LNCaP clone FGC (cell line): ENCODE measurements at places on chromosomes 13 and 19.

DNA sequence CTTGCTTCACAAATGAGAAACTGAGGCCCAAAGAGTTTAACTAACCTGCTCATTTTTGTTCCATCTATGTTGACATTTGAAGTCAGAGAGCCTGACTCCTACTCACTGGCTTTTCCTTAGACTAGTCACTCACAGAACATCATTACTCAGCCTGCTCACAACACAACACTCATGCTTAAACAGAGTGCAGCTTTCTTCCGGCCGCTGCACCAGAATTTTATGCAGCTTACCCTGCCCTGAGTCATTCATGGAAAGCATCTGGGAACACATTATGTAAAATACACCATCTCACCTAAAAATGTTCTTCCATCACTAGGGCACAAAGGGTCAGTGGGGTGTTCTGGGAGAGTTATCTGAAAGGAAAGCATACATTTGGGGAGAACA is 303.4 kb downstream of the SPRY2 start:
- no peak for DNase-seq

- peak; percentile 77 for DNase-seq
Measured at GRCh38 chr13:27549406-27549981, 70.8 kb downstream of the LNX2 start.

- DNase-seq: no peak
Measured at GRCh38 chr13:45787346-45787745, 64.2 kb downstream of the SIAH3 start.

DNA sequence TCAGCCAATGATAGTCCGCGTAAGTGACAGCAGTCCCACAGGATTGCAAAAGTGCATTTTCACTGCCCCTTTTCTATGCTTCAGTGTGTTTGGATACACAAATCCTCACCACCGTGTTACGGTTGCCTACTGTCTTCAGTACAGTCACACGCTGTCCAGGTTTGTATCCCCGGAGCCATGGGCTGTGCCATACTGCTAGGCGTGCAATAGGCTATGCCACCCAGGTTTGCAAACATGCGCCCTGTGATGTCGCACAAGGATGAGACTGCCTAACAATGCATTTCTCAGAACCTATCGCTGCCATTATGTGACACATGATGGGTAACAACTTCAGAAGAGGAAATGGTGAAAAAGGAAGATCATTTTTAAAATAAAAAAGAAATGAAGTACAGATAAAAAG is 16.8 kb upstream of the ADPRHL1 start:
- DNase-seq: no peak

- no peak for DNase-seq
Measured at GRCh38 chr13:110696776-110697175, 9.1 kb downstream of the CARS2 start.

DNA sequence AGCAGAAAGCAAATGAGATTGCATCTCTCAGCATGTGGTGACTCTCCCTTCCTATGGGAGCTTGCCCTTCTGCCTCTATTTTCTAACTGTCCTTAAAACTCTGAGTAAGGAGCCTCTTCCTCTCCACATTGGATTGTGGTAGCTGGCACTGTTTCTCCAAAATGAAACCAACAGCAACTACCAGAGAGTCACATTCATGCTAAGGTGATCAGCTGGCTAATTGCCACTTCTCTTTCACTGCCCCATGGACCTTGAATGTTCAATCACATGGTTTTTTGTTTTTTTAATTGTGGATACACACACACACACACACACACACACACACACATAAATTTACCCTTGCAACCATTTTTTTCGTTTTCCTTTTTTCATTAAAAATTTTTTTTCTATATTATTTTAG is 154.7 kb upstream of the TSC22D1 start:
- no peak for DNase-seq

- DNase-seq: no peak
Measured at GRCh38 chr19:1089126-1089771, 5.9 kb downstream of the POLR2E start.

DNA sequence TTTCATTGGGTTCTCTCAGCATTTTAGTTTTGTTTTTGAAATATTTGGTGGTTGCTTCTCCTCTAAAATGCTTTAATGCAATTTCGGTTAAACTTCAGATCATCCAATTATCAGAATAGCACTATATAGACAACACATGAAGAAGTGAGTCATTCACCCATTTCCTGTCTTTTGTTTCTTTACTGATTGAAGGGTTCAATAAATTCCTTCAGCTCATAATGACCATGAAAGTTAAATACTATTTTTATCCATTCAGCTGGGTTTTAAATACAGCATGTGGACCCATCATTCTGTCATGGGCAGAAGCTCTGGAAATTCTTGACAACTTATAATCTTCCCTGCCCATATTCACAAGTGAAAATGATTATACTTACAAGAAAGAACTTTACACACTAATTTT is 187.2 kb downstream of the ITGBL1 start:
- no peak for DNase-seq

- DNase-seq: no peak
Measured at GRCh38 chr13:97464561-97464960, 30.6 kb downstream of the RAP2A start.

- DNase-seq: no peak
Measured at GRCh38 chr19:41339936-41340335, 13.8 kb downstream of the TGFB1 start.

DNA sequence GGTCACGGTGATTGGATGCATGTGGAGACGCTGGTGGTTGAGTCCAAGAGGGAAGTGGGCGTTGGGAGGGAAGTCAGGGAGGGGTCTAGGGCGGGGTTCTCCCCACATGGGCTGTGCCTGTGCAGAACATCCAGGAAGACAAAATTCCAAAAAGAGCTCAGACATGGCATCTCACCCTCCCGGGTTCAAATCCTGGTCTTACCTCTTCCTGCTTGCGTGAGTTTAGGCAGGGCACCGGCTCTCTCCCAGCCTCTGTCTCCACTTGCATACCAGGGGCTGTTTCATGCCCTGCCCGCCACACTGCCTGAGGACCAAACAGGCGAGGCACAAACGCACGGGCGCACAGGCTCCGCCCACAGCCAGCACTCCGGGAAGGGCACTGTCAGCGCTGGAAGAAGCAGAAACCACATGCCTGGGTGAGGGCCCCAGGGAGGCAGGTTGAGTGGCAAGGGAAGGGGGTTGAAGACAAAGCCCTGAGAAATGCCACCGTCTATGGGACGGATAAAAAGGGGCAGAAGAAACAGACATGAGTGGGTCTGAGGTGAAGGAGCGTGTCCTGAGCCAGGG is 123.6 kb upstream of the SOX1 start:
- no peak for DNase-seq

DNA sequence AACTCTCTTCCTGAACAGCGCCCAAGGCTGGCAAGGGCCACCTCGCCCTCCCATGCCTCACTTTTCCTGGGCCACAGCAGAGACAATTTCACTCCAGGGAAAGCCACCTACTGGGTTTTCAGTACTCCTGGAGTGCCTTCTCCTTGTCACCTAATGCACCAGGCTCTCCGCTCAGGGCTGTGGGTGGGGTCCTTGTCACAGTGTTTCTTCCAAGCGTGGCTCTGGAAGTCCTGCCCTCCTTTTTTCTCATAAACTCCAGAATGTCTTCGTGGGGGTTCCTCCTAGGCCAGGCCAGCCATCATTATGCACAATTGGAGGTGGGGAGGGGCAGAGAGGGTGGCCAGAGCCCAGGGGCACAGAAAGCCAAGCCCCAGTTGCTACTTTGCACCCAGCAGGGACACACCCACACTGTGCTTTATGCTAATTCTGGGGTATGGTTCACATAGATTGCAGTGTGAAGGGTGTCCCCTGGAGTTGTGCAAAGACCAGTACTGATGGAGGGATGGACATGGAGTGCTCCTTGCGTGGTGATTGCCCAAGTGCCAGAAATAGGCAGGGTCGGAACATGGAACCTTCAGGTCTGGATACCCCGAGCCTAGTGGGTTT is 78.8 kb downstream of the CHST8 start:
- DNase-seq: no peak

GRCh38 chr19:2214251-2214650 is 21.9 kb downstream of the PLEKHJ1 start:
- no peak for DNase-seq
